ENCODE measurements at places on chromosomes 3 and 15.
A peak's percentile ranks its signal among the peaks of the same experiment; 100 is the strongest.

DNA sequence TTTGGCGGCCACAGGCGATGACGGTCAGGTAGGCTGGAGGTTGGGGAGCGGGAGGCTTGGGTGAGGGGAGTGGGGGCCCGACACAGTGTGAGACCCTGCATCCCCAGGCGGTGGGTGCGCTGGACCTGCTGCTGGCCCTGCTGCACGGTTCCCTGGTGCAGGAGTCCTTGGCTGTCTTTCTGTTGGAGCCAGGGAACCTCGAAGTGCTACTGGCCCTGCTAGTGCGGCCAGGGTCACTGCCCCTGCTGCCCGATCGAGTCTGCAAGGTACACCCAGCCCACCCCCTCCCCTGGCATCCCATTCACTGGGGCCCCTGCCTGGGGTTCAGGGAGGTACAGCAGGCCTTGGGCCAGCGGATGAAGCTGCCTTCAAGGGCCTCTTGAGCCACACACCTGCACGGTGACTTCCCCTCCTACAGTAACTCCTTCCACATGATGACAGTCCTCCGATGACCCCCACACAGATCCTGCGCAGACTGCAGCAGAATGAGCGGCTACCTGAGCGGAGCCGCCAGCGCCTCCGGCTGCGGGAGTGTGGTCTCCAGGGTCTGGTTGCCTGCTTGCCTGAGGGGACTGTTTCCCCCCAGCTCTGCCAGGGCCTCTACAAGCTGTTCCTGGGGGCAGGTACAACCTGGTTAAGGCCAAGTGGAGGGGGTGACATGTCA, 19.5 kb downstream of the NBEAL2 start:
- no peak for DNase-seq
- no peak overlapping the region for H3K4me3 ChIP-seq
- H3K27me3 ChIP-seq: no peaks in the 10 kb centered on the region
- H3K27ac ChIP-seq: no peak overlapping the region

GRCh38 chr3:129560911-129561594, 18.1 kb downstream of the H1-8 start:
- H3K36me3 ChIP-seq: no peaks in the 10 kb centered on the region
- H3K4me3 ChIP-seq: no peak overlapping the region
- no peak overlapping the region for H3K27ac ChIP-seq
- H3K4me1 ChIP-seq: no peaks in the 10 kb centered on the region

GRCh38 chr3:37704064-37704463, 157.6 kb upstream of the CTDSPL start:
- no peaks in the 10 kb centered on the region for H3K4me1 ChIP-seq
- DNase-seq: no peak
- no peak overlapping the region for H3K4me3 ChIP-seq

DNA sequence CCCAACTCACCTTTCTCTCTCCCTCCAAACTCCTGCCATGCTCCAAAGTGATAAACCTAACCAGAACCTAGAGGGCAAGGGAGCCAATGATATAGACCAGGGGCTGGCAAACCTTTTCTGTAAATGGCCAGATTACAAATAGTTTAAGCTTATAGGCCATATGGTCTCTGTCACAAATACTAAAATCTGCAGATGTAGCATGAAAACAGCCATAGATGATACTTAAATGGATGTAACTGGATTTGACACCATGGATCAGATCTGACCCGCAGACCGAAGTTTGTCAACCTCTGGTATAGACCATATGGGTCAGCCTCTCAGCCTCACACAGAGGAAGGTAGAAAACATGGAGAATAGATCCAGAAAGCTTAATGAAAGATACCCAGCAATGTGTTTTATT, 165.2 kb upstream of the STT3B start:
- peaks cover 2% of the 10 kb centered on the region for H3K4me1 ChIP-seq
- H3K4me3 ChIP-seq: no peak overlapping the region
- no peaks in the 10 kb centered on the region for H3K36me3 ChIP-seq
- H3K27me3 ChIP-seq: no peaks in the 10 kb centered on the region

DNA sequence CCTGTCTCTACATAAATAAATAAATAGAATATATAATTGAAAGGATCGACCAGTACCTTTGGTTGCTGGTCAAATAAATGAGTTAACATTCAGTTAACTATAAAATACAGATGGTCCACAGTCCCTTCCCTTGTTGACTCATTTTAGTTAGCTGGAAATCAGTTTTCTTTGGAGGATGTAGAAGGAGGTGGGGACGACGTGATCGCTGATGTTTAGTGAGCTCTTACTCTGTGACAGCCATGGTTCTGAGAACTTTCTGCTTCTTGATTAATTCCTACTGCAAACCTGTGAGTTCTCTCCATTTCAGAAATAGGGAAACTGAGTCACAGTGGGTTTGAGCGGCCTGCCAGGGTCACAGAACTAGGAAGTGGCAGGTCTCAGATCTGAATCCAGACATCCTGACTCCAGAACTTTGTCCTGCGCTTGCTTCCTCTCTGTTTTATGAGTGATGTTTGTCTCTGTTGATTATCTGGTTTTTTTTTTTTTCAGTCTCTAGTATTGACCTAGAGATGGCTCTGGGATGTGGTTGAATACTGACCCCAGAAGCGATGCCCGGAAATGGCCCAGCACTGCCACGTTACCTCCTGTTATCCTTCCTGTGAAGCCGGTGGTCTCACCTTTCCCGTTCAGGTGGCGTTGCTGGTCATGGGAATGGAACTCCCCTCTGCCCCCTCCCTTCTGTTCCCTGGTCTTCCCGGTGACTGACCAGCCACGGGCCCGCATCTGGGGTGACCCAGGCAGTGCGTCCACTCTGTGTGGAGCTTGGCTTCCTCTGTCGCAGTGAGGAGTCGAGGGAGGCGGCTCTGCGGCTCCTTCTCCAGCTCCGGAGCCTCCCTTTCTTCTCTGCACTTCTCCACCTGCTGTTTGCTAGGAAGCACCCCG, 18.2 kb downstream of the SYNM start:
- H3K4me3 ChIP-seq: no peak overlapping the region
- no peaks in the 10 kb centered on the region for H3K27me3 ChIP-seq
- no peak for DNase-seq
- H3K27ac ChIP-seq: no peak overlapping the region
- H3K36me3 ChIP-seq: no peaks in the 10 kb centered on the region

DNA sequence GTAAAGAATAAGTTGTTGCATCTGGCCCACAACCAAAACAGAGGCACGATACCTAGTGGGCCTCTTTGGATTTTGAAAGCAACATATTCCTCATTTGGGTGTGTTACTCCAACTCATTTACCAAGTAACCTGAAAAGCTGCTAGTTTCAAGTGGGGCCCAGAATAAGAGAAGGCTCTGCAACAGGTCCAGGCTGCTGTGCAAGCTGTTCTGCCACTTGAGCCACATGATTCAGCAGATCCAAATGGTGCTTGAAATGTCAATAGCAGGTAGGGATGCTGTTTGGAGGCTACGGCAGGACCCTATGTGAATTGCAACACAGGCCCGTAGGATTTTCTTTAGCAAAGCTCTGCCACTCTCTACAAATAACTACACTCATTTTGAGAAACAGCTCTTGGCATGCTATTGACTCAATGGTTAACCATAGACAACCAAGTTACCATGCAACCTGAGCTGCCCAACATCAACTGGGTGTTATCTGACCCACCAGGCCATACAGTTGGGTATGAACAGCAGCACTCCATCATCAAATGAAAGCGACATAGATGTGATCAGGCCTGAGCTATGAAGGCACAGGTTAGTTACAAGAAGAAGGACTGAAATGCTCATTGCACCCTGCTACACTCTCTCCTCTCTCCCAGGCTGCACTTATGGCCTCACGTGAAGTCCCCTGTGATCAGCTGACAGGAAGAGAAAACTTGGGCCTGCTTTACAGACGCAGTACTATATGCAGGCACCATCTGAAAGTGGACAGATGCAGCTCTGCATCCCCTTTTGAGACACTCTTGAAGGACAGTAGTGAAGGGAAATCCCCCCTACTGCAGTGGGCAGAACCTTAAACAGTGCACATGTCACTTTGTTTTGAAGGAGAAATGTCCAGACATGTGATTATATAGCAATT, 9.5 kb upstream of the MCF2L2 start:
- no peaks in the 10 kb centered on the region for H3K36me3 ChIP-seq
- peaks cover 13% of the 10 kb centered on the region for H3K4me1 ChIP-seq
- DNase-seq: no peak

GRCh38 chr3:103767635-103768034, 1332.8 kb downstream of the ZPLD1 start:
- no peak overlapping the region for H3K4me3 ChIP-seq
- H3K27me3 ChIP-seq: no peaks in the 10 kb centered on the region
- no peak for DNase-seq
- H3K4me1 ChIP-seq: no peaks in the 10 kb centered on the region

- no peak for DNase-seq
- H3K4me1 ChIP-seq: no peaks in the 10 kb centered on the region
- H3K27ac ChIP-seq: no peak overlapping the region
These were observed 256.0 kb upstream of the STAC start for GRCh38 chr3:36124118-36124796.

DNA sequence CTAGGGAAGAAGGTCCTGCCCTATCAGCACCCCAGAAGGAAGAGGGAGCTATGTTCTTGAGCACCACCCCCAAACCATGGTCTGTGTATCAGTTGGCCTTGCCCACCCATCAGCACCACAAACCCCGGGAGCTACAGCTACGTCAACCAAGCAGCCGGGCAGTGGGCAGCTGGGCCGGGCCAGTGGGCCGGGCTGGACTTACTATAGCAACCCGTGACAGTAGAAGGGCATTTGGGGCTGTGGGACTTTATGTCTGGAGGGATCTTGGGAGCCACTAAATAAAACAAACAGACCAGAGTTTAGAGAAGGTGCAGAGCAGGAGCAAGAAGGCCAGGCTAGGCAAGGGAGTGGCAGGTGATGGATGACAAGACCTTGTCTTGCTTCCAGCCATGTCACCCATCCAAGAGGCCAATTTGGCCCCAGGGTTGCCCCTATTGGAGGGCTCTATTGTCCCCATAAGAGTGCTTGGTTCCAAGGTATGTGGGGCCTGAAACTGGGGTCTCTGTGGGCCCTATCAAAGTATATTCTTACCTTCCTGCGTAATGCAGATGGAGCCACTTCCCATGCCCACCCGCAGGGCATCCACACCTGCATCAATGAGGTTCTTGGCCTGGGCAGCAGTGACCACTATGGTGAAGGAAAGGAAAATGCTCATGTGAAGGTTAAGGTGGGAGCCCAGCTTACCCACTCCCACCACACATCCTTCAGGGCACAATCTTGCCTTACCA, 3.2 kb downstream of the IMPDH2 start:
- no peaks in the 10 kb centered on the region for H3K27me3 ChIP-seq
- DNase-seq: no peak
- no peak overlapping the region for H3K4me3 ChIP-seq
- peaks cover 63% of the 10 kb centered on the region for H3K4me1 ChIP-seq
- peaks cover 57% of the 10 kb centered on the region for H3K36me3 ChIP-seq

- H3K27ac ChIP-seq: no peak overlapping the region
- H3K27me3 ChIP-seq: no peaks in the 10 kb centered on the region
- no peaks in the 10 kb centered on the region for H3K36me3 ChIP-seq
- H3K4me1 ChIP-seq: no peaks in the 10 kb centered on the region
- no peak overlapping the region for H3K4me3 ChIP-seq
These were observed 293.1 kb downstream of the NLGN1 start for GRCh38 chr3:173690542-173691180.

GRCh38 chr3:119235151-119235550, 5.5 kb downstream of the B4GALT4 start:
- H3K36me3 ChIP-seq: peaks cover 35% of the 10 kb centered on the region
- H3K27me3 ChIP-seq: no peaks in the 10 kb centered on the region
- DNase-seq: no peak
- no peak overlapping the region for H3K4me3 ChIP-seq
- H3K4me1 ChIP-seq: peaks cover 78% of the 10 kb centered on the region
- peak overlapping the region; percentile 60 for H3K27ac ChIP-seq

DNA sequence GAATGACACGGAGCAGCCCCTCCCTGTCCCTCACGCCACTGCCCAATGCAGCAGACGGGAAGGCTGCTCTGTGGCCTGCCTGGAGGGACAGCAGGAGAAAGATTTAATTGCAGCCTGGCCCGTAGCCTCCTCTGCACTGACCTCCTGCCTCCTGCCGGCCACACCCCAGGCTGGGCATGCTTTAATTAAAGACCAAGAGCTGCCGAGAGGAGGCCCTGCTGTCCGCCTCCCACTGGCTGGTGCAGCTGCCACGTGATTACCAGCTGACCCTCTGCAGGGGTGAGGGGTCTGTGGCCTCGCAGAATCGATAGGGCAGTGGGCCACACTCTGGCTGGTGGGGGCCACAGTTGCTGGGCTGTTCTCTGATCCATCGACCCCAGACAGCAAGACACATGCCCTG, 100.2 kb upstream of the PRR23E start:
- H3K4me3 ChIP-seq: no peak overlapping the region
- H3K4me1 ChIP-seq: no peaks in the 10 kb centered on the region
- H3K27me3 ChIP-seq: no peaks in the 10 kb centered on the region
- no peak overlapping the region for H3K27ac ChIP-seq
- DNase-seq: no peak

DNA sequence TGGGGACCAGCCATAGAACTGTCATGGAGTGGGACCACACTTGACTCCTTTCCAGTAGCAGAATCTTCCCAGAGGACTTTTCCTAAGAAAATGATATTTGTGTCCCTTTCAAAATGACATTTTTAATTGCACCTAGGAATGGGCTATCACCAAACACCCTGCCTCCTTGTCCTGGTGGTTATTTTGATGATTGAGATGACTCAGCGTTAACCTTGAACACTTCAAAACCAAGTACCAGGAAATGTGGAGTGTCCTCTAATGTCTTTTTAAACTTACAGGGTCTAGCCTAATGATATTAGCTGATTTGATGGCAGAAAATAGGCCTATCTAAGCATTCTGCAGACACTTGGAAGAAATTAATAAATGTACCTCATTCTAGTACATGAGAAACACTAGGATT, 90.7 kb downstream of the HHLA2 start:
- peaks cover 19% of the 10 kb centered on the region for H3K4me1 ChIP-seq
- H3K27ac ChIP-seq: no peak overlapping the region
- H3K4me3 ChIP-seq: no peak overlapping the region
- no peaks in the 10 kb centered on the region for H3K36me3 ChIP-seq

DNA sequence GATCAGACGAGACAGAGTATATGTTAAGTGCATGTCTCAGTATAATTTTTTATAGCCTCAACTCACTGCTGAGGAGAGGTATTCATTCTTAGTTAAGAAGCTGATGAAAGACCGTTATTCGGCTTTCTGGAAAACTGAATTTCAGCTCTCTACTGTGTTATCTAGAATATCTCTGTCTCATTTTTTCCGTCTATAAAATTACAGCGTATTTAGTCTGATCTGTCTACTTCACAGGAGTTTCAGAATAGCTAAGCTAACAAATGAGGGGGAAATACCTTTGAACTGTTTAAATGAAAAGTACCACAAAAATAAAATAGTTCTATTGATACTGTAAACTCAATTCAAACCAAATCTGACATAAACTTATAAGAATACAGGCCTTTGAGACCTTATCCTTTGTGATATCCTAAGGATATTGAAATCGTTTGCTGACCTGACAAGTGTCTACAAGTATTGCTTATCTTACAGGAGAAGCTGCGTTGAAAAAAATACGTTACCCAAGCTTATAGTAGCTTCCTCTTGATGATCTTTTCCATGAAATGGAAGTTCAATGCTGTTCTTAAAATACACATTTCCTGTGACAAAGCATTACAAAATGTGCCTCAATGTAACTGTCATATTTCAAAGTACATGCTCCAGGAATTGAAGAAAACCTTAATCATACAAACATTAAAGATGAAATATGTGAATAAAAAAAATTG, 104.6 kb downstream of the IL1RAP start:
- H3K4me3 ChIP-seq: peak overlapping the region; percentile 50
- peak overlapping the region; percentile 95 for H3K27ac ChIP-seq
- no peaks in the 10 kb centered on the region for H3K27me3 ChIP-seq
- DNase-seq: no peak
- peaks cover 14% of the 10 kb centered on the region for H3K36me3 ChIP-seq
